ENCODE measurements at places on chromosomes 16 and 17.

DNA sequence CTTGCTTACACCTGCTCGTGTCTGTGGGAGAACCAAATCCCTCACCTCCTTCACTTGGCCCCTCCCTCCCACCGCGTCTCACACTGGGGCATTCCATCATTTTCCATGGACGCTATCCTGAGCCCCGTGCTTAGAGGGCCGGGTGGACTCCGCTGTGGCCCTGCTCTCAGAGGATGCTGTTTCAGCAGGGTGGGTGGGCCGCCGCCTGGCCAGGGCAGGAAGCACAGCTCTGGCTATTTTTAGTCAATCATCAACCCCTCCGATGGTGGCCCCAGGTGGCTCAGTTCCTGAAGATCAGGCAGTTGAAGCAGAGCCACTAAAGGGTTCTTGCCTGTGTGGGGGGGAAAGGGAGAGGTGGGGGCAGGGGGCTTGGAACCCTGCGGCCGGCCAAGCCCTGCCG lies 230.3 kb downstream of the ENGASE start:
- no peak for DNase-seq

- DNase-seq = no peak
These were observed 273.0 kb upstream of the IRX5 start for GRCh38 chr16:54657709-54658102.

DNA sequence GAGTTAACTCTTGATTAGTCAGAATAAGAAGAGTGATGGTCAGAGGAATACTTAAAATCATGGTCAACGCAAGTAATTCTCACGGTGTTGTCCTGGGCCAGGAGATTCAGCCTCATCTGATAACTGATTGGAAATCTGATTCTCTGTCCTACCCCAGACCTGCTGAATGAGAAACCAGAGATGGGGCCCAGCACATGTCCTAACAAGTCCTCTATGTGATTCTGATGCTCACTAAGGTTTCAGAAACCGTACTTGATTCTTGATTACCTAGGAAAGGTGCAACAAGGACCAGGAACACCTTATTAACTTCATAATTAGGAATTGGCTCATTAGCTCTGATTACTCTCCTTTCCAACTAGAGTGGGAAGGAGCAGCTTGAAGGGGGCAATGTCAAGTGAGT lies 44.5 kb downstream of the ANKFY1 start:
- no peak for DNase-seq

DNA sequence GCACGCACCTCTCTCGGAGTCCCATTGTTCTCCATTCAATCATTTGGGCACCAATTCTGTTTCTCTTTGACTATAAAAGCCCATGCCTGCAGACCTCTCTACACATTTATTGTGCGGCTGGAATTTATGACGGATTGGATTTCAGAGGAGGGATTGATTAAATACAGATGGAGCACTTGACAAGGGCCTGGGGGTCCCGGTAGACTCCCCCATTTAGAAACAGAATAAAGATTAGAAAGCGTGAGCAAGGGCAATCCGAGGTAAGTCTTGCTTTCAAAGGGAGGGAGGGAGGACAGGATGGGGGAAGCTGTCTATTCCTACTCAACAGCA lies 15.1 kb upstream of the PITPNM3 start:
- DNase-seq = no peak

DNA sequence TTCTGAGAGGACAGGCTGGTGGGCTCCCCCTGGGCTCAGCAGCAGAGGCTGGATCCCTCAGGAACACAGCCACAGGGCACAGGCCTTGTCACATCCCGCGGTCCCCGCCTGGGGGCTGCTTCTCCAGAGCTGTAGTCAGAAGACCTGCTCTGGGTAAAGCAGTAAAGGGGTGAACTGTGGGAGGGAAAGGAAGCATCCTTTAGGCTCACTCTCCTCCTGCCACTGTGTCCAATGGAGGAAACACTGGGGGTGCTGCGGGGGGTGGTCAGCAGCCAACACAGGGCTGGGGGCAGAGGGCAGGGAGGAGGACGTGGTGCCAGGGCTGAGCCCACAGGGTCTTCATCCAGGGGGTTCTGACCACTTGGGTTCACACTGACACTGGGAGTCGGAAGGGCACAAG lies 5.0 kb upstream of the SLC38A8 start:
- no peak for DNase-seq

GRCh38 chr16:22634954-22635353 lies 124.3 kb downstream of the NPIPB5 start:
- no peak for DNase-seq

DNA sequence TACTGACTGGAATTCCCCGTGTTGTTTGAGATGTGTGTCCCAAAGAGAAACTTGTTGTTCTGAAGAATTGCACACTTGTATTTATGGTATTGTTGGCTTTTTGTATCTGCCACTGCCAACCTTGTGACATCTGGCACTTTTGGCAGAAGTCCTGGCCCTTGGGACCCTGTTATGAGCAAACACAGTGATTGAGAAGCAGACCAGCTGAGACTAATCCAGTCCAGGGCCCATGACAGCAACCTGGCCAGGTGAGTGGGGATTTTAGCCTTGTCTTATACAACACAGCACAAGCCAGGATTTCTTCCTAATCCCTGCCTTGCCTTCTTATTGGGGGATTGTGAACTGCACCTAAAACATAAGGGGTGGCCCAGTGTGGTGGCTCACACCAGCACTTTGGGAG lies 80.0 kb downstream of the NTN1 start:
- no peak for DNase-seq

- DNase-seq = no peak
These were observed 30.0 kb upstream of the USP22 start for GRCh38 chr17:21072745-21073197.

- no peak for DNase-seq
These were observed 54.8 kb downstream of the SCNN1B start for GRCh38 chr16:23356941-23357340.

- no peak for DNase-seq
These were observed 745 bp upstream of the ABCC1 start for GRCh38 chr16:15948532-15949209.

DNA sequence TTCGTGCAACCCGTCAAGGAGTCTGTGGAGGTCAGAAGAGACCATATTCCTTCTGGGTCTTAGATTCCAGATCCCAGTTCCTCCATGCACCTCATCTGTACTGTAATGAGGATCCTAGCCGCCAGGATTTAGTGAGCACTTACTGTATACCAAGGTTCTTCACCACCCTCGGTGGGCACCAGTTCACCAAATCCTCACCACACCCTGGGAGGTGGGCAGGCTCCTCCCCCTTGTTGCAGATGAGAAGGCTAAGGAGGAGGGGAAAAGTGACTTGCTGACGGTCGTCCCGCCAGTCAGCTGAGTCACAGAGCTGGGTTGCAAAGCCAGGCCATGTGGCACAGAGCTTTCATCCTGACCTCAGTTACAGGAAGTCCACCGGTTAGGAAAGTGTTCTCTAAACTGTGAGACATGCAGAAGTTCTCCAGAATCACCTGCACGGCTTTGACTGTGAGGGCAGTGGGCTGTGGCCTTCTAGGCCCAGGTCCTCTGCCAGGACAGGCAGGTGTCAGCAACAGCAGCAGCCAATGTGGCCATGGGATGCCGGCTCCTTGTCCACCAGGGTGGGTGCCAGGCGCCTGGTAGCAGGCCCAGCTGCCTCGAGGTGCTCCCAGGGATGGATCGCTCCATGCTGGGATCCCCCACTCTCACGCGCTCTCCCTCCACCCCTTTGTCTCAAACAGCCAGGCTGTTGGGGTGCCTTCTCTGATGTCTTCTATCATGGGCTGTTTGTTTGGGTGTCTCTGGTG lies 240.3 kb upstream of the GSE1 start:
- DNase-seq = no peak

DNA sequence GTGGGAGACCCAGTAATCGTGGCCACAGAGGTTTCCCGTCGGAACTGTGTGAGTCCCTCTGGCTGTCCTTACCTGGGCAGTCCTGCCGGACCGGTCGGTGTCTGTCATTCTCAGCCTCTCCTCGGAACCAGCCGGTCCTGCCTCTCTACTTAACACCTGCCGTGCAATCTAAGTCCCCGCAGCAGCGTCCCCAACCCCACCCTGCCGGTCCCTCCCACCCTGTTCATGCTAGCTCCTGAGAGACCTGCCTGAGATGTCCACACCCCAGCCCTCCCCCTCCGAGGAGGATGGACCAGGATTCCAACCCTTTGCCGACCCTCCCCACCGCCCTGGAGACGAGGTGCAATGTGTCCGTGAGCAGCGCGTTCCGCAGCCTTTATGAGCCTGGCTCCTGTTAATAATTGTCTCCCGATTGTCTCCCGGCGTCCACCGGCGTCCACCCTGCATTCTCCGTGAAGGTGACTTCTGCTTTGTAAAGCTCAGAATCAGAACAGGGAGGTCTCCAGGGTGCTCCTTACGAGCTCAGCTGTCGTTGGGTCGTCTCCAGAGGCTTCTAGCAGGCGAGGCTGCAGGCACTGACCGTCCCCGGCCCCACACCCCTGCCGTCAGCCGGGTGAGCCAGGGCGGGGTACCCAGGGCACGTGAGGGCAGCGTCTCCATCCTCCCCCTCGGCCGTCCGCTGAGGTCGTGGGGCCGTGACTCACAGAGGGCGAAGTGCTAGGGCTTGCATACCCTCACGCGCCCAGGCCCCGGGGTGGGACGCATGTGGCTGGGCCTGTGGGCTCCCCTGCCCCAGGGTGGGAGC lies 10.1 kb downstream of the METRNL start:
- no peak for DNase-seq
